ENCODE measurements at places on chromosomes 16 and 17.

DNA sequence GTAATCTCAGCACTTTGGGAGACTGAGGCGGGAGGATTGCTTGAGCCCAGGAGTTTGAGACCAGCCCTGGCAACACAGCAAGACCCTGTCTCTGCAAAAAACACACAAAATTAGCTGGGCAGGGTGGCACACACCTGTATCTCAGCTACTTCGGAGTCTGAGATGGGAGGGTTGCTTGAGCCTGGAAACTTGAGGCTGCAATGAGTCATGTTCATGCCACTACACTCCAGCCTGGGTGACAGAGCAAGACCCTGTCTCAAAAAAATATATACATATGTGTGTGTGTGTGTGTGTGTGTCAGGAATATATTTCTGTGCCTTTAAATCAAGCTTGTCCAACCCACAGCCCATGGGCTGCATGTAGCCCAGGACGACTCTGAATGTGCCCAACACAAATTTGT, 55.2 kb downstream of the CRISPLD2 start:
- no peak for DNase-seq

DNA sequence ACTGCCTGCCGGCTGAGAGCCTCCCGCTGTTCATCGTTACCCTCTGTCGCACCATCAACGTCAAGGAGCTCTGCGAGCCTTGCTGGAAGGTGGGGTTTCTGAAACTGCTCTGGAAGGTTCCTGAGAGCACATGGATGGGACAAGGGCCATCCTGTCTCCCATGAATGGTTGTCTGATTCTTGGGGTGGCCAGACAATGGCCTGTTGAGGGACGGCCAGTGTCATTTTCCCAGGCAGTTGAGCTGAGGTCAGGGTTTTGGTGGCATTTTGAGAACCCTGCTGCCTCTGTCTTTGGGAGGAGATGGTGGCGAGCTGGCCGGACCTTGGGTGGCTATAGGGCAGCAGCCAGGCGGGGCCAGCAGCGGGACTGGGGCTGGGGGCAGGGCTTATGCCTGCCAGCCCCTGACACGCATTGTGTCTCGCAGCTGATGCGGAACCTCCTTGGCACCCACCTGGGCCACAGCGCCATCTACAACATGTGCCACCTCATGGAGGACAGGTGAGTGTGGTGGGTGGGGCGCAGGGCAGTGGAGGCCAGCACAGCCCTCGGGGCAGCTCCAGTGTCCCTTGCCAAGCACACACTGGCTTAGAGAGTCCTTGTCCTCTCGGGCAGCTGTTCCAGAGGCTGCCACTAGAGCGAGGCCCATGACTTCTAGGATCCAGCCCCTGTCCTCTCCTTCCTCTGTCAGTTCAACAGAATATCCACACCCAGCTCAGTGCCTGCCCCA, 9.1 kb downstream of the TSC2 start:
- no peak for DNase-seq

DNA sequence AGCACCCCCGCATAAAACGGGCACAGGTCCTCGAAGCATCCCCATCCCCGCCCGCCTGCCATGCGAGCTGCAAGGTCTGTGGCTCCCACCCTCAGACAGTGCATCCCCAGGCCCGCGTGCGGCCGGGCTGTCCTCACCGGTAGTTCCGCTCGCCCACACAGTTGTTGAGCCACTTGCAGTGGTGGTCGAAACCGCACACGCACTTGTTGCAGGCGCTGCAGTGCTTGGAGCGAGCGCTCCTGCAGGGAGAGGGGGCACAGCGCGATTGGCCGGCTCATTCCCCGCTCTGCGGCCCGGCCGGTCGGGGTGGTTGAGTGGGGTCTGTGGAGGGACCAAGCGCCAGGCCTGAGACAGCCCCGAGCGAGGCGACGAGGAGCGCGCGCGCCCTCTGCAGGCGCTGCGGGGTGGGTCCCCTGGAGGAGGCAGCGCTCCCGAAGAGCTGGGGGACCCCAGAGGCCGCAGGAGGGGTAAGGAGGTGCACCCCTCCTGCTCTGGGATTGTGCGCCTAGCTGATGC, 6.0 kb upstream of the TPPP3 start:
- DNase-seq: peak; percentile 38

GRCh38 chr17:73599599-73599998, 44.6 kb downstream of the SDK2 start:
- DNase-seq: no peak

- no peak for DNase-seq
Measured at GRCh38 chr17:32283745-32284201, 18.1 kb downstream of the RHBDL3 start.

DNA sequence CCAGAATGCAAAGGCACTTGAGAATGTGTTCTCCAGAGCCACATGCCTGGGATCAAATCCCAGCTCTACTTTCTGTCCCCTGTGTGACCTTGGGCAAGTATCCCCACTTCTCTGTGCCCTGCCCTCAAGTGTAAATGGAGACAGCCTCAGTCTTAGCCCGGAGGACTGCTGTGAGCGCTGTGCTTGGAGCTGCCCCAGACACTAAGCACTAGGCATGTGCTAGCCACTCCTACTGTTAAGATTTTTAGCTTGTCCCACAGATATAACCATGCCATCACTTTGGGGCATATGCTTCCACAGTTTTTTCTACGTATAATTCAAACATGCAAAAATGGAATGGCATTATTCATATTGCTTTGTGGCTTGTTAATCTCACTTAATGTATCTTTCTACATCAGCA, 29.4 kb downstream of the TMEM11 start:
- no peak for DNase-seq

DNA sequence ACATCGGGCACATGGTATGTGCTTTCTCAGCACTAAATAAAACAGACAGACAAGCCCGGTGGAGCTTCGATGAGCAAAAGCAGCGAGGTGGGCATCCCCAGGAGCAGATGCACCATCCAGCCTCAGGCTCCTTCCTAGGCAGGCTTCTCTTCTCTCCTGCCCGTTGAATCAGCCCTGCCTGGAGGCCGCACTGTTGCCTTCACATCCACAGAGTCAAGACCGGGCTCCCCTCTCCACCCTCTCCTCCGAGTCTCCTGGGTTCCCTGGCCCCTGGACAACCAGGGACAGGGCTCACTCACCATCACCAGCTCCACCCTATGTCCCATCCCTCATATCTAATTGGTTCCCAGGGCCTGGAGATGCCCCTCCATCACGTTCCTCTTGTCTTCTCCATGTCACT, 79.7 kb upstream of the RCVRN start:
- DNase-seq: no peak

DNA sequence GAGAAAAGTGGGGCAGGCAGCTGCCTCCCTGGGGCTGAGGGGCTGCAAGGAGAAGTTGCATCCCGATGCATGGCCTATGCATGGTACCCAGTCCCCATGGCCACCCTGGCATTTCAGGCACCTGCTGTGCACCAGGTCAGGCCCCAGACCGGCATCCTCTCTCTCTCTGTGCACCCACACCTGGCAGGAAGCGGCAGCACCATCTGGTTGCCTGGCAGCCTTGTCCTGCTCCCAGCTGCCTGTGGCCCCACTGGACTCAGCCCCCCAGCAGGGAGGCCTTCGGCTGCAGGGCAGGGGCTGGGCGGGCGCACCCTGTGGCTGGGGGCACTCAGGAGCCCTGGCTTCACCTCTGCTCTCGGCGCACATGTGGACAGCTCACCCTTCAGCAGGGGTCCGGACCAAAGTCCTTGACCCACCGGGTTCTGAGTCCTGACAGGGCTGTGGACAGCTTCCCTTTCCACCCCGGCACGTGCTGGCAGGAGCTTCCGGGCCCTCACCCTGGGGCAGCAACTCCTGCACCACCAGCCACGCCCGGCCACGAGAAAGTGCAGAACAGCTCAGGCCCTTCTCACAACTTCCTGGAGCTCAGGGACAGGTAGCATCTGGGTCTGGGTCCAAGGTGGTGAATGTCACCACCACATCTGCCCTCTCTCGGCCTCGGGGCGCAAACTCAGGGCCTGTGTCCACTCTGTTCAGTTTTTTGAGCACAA, 36.7 kb downstream of the CTU2 start:
- DNase-seq: no peak

- DNase-seq: peak; percentile 84
Measured at GRCh38 chr16:38941-39892, 14.2 kb downstream of the POLR3K start.

DNA sequence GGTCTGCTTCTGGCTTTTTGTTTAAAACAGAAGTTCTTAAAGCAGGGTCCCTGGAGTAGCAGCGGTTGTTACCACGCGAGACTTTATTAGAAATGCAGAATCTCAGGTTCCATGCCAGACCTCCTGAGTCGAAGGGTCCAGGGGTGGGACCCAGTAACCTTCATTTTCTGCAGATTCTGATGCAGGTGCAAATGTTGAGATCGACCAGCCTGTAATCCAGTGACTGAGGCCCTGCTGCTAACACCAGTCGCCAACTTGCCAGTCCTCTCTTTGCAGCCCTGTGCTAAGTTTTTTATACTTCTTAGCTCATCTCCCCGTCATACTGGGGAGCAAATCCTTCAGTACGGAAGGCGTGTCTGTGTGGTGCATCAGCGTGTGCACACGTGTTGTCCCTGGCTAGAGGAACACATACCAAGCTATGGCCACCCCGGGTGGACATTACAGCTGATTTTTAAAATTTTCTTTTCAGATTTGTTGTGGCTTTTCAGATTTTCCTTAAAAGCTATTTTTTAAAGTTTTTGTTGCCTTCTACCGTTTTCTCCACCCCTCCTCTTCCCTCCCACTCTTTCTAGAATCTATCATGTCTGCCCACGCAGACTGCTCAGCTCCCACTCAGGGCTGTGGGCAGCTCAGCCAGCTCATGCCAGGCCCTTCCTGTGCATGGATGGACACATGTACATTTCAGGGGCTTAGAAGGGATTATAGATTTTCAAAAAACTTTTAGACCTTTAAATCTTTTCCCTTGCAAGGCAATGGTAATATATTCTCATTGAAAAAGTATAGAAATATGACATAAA, 57.7 kb downstream of the MEAK7 start:
- no peak for DNase-seq

DNA sequence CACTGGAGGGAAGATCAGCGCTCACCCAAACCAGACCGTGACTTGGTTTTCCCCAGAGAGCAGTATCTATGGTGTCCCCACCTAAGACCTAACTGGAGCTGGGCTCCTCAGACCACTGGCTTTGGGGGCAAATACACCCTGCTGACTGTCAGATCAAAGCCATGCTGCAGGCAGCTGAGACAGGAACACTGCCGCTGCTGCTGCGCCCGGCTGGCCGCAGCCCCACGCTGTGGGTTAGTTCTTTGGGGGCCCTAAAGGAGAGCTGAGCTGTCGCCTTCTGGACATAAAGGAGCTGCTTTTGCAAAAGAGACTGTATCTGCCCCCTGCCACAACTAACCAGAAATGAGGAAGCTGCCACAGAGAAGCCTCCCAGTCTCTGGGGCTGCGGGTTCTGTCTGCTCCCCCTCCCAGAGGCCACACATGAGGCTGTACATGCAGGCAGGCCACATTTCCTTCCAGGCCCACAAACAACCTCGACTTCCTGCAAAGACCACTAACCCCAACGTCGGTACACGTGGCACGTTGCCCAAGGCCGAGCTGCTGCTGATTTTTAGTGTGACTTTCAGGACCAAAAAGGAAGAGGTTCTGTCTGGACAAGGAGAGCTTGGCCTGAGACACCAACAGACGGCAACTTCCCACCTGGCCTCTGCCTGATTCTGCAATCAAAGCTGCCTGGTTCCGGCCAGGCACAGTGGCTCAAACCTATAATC, 18.2 kb upstream of the ABR start:
- DNase-seq: peak; percentile 86
